ENCODE measurements at places on chromosomes 4 and X.

DNA sequence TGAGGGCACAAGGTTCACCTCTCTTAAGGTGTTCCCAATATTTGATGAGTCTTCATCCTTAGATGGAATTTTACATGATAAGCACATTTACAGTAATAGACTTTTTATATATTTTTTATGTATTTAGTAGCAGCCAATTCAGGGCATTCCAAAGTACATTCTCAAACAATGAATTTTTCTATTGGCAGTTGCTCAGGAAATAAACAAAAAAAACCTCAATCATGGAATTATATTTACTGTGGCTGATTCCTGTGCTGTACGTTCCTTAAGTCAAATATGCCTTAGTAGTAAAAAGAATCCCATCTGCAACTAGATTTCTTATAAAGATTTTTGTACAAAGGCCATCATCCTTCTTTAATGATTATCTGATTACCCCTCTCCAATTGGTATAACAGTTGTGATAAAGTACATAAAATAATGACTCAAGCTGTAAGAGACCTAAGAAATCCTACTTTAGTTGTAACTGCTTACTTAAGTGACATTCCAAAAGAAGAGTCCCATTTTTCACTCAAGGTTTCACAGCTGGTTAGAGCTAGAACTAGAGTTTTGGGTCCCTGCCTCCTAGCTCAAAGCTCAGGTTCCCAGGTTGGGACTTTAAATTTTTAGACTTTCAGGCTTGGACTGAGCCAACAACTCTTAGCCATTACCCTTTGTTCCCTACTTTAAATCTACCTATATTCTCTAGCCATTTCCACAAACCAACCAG is 152.7 kb downstream of the FHIP1A start:
- DNase-seq, result no peak

DNA sequence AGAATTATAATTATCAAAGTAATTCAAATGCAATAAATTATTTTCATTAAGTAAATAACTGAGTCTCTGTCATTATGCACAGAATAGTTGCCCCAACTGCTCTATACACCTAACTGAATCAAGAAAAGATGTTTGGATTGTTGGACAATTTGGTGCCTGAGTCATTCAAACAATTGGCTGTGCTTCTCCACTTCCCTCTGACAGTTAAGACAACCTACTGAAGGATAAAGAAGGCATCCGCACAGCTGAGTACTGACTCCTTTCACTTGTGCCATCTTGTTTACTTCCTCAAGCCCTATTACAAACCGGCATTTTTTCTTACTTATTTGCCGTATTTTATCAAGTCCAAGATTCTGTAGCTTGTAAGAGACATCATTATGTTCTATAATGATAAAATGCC is 110.6 kb upstream of the C1QTNF7 start:
- DNase-seq, result no peak

DNA sequence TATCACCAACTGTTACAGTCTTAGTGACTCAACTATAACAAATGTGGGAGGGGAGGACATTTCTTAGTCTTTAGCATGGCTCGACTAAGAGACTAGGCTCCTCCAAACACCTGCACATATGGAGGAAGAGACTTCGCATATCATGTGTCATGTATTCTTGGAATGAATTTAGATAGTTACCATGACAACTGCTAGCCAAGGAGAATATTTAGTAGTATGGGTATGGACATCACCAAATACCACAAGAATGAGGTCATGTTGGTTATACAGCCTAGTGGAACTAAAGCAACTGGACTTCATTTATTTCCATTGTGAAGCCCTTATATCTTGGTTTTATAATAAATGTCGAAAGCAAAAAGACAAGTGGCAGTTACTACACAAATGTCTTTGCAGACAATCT is 512.3 kb downstream of the CFAP47 start:
- no peak for DNase-seq

GRCh38 chr4:7197910-7198309 is 5.6 kb downstream of the SORCS2 start:
- DNase-seq, result no peak

- DNase-seq, result no peak
Observed at GRCh38 chr4:102454268-102454667, 46.9 kb upstream of the NFKB1 start.

Data from NCI-H2029 treated with DMSO at 0.1 percent for 48 hours (cell line).